Upper lobe of left lung (tissue), 6 donors: ENCODE measurements at places on chromosomes 13 and 19. TPM values are rescaled to one million over a fixed set of nuclear protein-coding genes. Genes with fewer than 3 reads are reported as not detected.

DNA sequence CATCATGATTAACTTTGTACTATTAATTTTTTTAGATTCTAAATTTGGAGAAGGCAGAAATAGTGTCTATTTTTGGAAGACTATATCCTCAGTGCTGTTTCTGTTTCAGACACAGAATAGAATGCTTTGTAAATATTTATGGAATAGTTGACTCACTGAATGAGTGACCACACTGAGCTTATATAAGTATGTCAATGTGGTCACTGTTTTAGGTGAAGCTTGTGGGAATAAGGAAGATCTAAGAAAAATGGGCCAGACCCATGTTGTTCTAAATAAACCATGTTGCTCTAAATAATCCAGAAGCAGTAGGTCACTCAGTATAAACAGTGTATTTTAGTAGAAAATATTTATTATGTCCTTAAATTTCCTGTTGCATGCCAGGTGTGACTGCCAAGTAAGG is 45.5 kb upstream of the DACH1 start:
- H3K27ac ChIP-seq, result no peak overlapping the region
- no peaks in the 10 kb centered on the region for H3K4me1 ChIP-seq
- H3K36me3 ChIP-seq, result no peaks in the 10 kb centered on the region
- H3K27me3 ChIP-seq, result no peaks in the 10 kb centered on the region

- no peak overlapping the region for H3K4me3 ChIP-seq
- no peaks in the 10 kb centered on the region for H3K36me3 ChIP-seq
- DNase-seq, result no peak
- H3K27ac ChIP-seq, result no peak overlapping the region
- no peaks in the 10 kb centered on the region for H3K27me3 ChIP-seq
- no peaks in the 10 kb centered on the region for H3K4me1 ChIP-seq
These were observed 668 bp upstream of the SBK3 start for GRCh38 chr19:55546011-55546410.

DNA sequence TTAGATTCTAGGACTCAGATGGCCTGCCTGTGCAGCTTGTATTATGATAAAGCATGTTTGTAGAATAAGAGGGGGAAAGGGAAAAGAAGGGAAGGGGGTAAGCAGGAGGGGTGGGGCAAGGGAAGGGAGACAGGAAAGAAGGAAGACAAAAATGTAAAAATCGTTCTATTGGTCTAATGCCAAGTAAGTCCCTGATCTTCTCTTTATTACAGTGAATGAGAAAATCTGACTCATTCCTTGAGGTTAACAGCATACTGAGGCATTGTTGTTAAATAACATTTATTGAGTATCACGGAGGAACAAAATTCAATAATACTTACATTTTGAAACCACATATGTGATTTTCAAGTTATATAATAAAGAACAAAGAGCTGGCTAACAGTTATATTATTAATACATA is 1534.7 kb downstream of the OLFM4 start:
- H3K4me1 ChIP-seq, result no peaks in the 10 kb centered on the region
- H3K27ac ChIP-seq, result no peak overlapping the region
- no peaks in the 10 kb centered on the region for H3K36me3 ChIP-seq
- no peak for DNase-seq
- H3K27me3 ChIP-seq, result no peaks in the 10 kb centered on the region

DNA sequence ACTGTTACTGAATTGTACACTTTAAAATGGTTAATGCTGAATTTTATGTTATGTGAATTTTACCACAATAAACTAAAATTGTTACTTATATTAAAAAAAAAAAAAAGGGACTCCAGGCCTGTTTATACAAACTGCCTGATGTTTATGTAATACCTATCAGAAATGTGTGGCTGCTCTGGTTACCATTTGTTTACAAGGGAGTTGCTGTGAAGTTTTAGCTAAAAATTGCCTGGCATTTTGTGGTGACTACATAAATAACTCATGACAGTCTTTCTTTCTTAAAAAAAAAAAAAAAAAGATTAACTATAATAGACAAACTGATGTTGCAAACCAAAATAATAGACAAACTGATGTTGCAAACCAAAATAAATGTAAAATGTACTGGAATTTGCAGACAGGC is 71.8 kb downstream of the CDADC1 start:
- no peaks in the 10 kb centered on the region for H3K27me3 ChIP-seq
- no peak for DNase-seq
- H3K27ac ChIP-seq, result no peak overlapping the region
- H3K36me3 ChIP-seq, result no peaks in the 10 kb centered on the region

DNA sequence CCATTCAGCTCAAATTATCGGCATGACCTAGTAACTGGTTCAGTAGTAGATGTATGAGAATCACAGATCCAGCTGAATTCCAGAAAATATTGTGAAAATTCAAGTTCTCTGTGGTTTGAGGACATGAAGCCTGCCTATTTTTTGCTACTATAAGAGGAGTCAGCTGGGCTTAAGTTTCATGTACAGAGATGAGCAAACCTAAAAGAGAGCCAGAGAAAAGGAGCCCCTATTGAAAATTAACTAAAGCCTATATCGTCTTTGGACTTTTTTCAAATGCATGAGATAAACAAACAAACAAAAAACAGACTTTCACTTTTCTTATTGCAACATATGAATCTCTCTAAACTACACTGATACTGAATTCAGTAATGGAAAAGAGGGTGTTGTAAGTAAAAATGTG is 106.8 kb upstream of the SPRY2 start:
- no peaks in the 10 kb centered on the region for H3K27me3 ChIP-seq
- no peak for DNase-seq
- no peaks in the 10 kb centered on the region for H3K36me3 ChIP-seq
- no peak overlapping the region for H3K4me3 ChIP-seq
- no peak overlapping the region for H3K27ac ChIP-seq
- peaks cover 8% of the 10 kb centered on the region for H3K4me1 ChIP-seq

DNA sequence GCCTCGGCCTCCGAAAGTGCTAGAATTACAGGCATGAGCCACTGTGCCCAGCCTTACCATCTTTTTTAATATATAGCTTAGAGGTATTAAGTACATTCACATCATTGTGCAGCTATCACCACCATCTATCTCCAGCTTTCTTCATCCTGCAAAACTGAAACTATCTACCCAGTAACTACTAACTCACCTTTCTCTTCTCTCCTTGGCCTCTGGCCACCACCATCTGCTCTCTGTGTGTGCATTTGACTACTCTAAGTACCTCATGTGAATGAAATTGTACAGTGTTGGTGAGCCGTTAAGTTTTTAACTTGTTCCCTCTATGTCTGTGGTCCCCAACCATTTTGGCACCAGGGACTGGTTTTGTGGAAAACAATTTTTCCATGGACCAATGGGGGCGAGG is 56.1 kb downstream of the CDK8 start:
- DNase-seq, result no peak
- H3K36me3 ChIP-seq, result no peaks in the 10 kb centered on the region
- no peak overlapping the region for H3K27ac ChIP-seq
- no peak overlapping the region for H3K4me3 ChIP-seq

GRCh38 chr13:30143666-30144400 is 163.5 kb downstream of the KATNAL1 start:
- no peak for DNase-seq
- peaks cover 15% of the 10 kb centered on the region for H3K4me1 ChIP-seq

- H3K27ac ChIP-seq, result no peak overlapping the region
- H3K27me3 ChIP-seq, result no peaks in the 10 kb centered on the region
- H3K36me3 ChIP-seq, result peaks cover 8% of the 10 kb centered on the region
These were observed 4.1 kb downstream of the TLE2 start for GRCh38 chr19:3024870-3025548.

DNA sequence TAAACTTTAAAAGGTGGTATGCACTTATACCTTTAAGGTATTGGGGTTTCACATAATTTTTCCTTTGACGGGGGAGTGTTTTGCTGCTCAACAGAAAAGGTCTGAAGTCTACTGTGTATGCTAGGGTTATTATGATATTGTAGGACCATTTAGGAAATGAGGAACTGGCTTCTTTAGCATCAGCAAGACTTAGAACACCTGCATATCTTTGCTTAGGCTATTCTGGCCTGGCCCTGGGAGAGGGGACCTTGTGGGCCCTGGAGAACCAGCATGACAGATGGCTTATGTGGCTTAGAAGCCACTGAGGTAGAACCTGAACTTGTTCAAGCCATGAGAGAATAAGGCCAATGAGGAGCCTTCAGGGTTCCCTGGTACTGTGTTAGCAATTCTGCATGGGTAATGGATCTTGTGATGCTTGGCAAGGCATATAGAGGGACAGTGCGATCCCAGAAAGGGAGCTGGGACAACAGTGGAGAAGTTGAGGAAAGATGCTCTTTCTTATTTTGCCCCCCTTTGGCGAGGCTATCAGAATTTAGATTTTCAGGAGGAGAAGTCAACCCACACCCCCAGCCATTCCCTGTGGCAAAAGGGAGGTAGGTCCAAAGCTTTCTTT is 4.3 kb downstream of the RGCC start:
- peaks cover 38% of the 10 kb centered on the region for H3K36me3 ChIP-seq
- H3K27me3 ChIP-seq, result no peaks in the 10 kb centered on the region
- peak overlapping the region; percentile 96 for H3K27ac ChIP-seq
- H3K4me3 ChIP-seq, result peak overlapping the region; percentile 90

- no peak overlapping the region for H3K27ac ChIP-seq
- no peaks in the 10 kb centered on the region for H3K36me3 ChIP-seq
- no peaks in the 10 kb centered on the region for H3K4me1 ChIP-seq
- H3K27me3 ChIP-seq, result no peaks in the 10 kb centered on the region
- no peak for DNase-seq
These were observed 637.2 kb upstream of the MIR17HG start for GRCh38 chr13:90710164-90710759.

DNA sequence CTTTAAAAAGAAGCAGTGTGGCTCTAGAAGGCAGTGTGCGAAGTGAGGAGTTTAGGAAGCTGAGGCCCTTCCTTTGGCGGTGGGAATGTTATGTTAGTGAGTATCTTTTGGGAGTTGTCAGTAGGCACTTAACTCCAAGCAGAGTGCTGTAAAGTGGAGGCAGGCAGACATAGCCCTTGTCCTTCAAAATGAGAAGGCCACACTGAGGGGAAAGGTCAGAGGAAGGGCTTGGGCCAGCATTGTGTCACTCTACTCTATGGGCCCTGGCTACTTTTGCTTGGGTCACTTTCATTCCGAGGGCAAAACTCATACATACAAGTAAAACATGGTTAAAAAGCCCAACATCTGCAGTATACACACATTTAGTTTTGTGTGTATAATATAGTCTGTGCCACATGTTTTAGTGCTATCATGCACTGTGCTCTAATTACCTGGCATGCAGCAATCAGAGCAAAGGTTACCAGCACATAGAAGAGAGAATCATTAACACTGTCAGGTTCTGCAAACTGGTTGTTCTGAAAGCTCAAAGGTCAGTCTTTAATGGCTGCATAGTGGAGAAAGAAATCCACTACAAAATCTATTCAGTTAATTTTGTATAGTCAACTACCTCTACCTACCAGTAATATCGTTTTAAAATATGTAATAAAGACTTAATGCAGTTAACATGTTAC is 64.4 kb downstream of the WASF3 start:
- H3K27ac ChIP-seq, result no peak overlapping the region
- DNase-seq, result no peak
- no peak overlapping the region for H3K4me3 ChIP-seq
- no peaks in the 10 kb centered on the region for H3K27me3 ChIP-seq
- H3K4me1 ChIP-seq, result no peaks in the 10 kb centered on the region

- H3K4me3 ChIP-seq, result peak overlapping the region; percentile 80
- H3K4me1 ChIP-seq, result peaks cover 5% of the 10 kb centered on the region
- peak overlapping the region; percentile 92 for H3K27ac ChIP-seq
- H3K27me3 ChIP-seq, result no peaks in the 10 kb centered on the region
- no peak for DNase-seq
These were observed 615 bp upstream of the ZNF135 start for GRCh38 chr19:58058467-58058866.

GRCh38 chr13:47790755-47791154 is 210.3 kb downstream of the SUCLA2 start:
- H3K36me3 ChIP-seq, result no peaks in the 10 kb centered on the region
- H3K27me3 ChIP-seq, result no peaks in the 10 kb centered on the region
- no peak overlapping the region for H3K4me3 ChIP-seq
- no peaks in the 10 kb centered on the region for H3K4me1 ChIP-seq

- no peak overlapping the region for H3K27ac ChIP-seq
- H3K4me1 ChIP-seq, result peaks cover 14% of the 10 kb centered on the region
- no peaks in the 10 kb centered on the region for H3K36me3 ChIP-seq
These were observed 62.6 kb downstream of the IER2 start for GRCh38 chr19:13212759-13213330.

Gene IRGC
- not detected for total RNA-seq

Gene ZNF221
- 4.5 TPM for total RNA-seq

Gene LRG1
- 9.0 TPM for total RNA-seq

Gene IGFL2
- total RNA-seq, result not detected

Gene CLASRP
- total RNA-seq, result 295 TPM

Gene OLFM2
- 0.98 TPM for total RNA-seq
